ENCODE measurements at places on chromosomes 2 and 18.

DNA sequence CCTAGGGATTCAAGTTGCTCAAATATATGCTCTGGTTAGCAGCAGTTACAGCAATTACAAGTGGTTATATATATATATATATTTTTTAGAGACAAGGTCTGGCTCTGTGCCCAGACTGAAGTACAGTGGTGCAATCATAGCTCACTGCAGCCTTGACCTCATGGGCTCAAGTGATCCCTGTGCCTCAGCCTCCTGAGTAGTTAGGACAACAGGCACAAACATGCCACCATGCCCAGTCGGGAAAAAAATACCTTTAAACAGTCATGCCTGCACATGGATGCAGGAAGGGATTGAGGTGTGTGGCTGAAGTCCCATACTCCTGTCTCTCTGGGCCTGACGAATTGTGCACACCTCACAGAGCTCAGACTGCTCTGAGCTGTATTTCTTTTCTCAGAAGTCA lies 19.6 kb upstream of the DNAH7 start:
- DNase-seq: no peak

- no peak for DNase-seq
Measured at GRCh38 chr2:8484502-8485283, 197.2 kb upstream of the ID2 start.

GRCh38 chr2:180872255-180872654 lies 108.2 kb upstream of the UBE2E3 start:
- no peak for DNase-seq

DNA sequence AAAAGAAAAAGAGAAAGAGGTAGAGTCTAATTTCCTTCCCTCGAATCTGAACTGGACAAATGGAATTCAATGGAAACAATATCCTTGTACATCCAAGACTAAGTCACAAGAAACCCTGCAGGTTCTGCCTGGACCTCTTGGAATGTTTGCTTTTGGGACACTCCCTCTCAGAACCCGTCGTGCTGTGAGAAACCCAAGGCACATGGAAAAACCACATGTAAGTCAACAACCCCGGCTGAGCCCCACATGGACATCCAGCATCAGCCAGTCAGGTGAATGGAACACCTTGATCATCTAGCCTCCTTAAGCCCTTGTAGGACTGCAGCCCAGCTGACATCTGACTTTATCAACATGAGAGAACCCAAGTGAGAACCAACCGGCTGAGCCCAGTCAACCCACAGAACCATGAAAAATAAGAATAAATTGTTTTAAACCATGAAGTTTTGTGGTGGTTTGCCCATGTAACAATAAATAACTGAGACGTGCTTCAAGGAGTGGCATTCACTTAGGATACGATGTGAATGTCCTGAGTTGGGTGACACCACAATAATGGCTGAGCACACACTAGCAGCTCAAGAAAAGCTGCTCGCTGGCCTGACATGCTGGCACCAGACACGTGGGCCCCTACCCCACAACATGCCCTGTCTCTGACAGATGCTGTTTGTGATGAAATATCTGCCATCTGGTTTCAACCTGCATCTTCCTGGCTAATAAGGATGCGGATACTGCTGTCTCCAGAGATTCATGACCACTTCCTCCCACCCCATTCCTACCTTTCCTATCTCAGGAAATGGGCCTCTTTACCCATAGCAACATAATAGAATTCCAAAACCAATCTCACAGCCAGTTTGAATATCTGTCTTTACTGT lies 28.8 kb downstream of the PKDCC start:
- no peak for DNase-seq

- DNase-seq: no peak
Measured at GRCh38 chr2:72946466-72946865, 29.1 kb downstream of the EMX1 start.

DNA sequence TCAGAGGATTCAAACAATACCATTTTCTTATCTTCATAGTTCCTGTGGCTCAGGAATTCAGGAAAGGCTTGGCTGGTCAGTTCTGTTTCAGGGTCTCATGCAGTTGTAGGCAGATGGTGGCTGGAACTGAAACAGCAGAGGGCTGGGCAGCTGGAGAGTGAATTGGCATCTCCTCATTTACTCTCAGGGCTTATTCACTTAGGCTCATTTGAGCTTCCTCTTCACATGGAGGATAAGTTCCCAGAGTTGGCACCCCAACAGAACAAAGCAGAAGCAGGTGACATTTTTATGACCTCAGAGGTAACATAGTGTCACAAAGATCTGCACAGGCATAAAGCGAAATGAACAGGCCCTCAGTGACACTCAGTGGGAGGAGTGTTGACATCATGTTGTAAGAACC lies 66.1 kb downstream of the RBBP8 start:
- no peak for DNase-seq

- DNase-seq: no peak
Measured at GRCh38 chr2:215880970-215881369, 132.4 kb downstream of the MREG start.

- DNase-seq: no peak
Measured at GRCh38 chr2:149561309-149561926, 26.2 kb downstream of the MMADHC start.

- DNase-seq: no peak
Measured at GRCh38 chr18:45103319-45104048, 422.8 kb downstream of the SETBP1 start.

DNA sequence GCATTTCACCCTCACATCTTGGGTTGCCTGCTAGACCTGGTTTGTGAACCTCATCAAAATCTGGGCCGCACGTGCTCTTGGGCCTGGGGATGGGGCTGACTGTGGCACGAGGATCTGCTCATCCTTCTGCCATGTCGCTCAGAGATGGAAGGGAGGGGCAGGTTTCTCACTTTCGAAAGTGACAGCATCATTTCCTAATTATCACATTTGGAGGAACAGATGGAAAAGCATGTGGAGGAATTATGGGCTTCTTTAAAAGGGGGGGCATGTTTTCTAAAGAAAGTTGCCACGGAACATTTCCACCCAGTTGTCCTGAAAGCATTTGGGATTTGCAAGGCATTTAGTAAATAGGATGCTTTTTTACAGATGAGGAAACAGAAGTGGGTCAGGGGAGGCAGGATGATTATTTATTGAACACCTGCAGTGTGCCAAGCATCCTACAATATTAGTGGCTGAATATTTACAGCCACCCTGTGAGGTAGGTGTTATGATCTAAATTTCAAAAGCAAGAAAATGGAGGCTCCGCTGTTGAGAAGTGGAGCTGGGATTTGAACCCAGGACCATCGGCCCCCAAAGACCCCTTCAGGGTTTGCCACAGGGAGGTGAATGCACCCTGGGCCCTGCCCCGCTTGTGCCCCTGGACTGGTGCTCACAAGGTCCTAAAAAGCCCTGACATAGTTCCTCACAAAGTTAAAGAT lies 104.2 kb upstream of the MYCN start:
- DNase-seq: no peak

- no peak for DNase-seq
Measured at GRCh38 chr2:166610913-166611305, 116.9 kb upstream of the SCN7A start.

DNA sequence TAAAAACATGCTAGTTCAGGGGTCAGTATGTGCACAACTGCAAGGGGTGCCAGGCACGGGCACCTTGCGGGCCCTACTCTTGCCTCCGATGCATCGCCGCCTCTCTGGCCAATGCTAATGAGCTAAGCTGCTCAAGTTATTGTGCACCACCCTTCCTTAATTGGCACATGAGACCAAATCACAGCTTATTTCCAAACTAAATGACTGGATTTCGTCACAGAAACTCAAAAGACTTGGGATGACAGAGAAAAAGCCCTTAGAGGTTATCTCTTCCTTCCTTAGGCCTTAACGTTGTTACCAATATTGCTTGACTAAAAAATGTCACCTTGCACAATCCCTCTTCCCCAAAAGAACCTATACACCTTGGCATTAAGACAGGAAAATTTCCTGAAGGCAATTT lies 7.7 kb downstream of the RNF149 start:
- DNase-seq: no peak

DNA sequence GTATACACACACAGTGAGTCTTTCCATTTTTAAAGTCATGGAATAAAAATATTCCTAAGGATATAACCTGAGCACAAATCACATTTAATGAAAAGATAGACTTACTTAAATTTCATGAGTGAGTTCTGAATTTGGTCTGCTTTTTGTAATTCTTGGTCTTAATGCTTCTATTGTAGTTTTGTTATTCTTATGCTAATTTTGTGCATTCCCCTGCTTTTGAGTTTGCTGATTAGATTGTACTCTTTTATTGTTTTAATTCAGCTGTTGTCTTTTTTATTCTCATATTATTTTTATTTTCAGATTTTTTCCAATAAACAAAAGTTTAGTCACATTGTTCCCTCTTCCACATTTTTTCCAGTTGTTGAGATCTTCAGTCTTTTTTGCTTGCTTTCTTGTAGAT lies 202.4 kb downstream of the ZNF407 start:
- no peak for DNase-seq

All from stimulated activated CD8-positive, alpha-beta memory T cell treated with anti-CD3 and anti-CD28 coated beads, Interleukin-15, amount 100 ng/mL, for 24 hours (primary cell).